ENCODE measurements at places on chromosomes 12 and 14.
A peak's percentile ranks its signal among the peaks of the same experiment; 100 is the strongest.

DNA sequence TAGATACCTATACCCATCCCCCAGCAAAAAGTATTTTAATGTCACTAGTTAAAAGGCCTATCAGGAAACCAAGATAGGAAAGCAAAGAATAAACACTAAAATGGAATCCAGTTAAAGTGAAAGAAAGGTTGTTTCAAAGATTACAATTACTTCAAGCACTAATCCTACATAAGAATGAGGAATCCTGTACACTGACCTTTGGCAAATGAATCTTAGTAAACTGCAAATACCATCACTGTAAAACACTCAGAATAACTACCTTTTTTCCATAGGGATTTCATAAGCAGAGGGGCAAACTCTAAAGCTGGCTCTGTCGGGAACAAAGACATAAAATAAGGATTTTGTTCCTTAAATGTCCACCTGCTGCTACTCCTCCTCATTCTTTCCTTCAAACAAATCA, 25.9 kb downstream of the CEP83 start:
- no peak for DNase-seq

- DNase-seq, result no peak
Measured at GRCh38 chr14:106619606-106620005, 1093.2 kb downstream of the TMEM121 start.

- DNase-seq, result peak; percentile 51
Measured at GRCh38 chr12:53739214-53740129, 12.2 kb upstream of the CALCOCO1 start.

GRCh38 chr14:57254884-57255283, 13.8 kb downstream of the EXOC5 start:
- no peak for DNase-seq

GRCh38 chr14:29926701-29927375, 809 bp downstream of the PRKD1 start:
- DNase-seq, result peak; percentile 48

GRCh38 chr12:38662829-38663228, 242.6 kb downstream of the CPNE8 start:
- peak; percentile 2 for DNase-seq

DNA sequence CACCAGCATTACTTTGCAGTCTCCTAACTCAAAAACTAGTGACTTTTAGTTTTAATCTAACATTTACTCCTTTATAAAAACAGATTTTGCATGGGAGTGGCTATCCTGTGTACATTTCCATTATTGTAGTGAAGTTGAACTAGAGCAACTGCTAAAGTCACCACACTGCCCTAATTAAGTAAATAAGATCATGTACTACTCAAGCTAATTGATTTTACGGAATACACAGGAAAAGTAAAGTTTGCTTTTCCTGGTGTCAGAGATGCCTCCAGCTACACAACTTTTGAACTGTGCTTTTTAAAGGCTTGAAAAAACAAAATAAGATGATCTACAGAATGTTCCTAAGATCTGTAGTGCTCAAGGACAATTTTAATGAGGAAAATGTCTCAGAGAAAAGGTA, 50.4 kb upstream of the ATP2A2 start:
- no peak for DNase-seq

DNA sequence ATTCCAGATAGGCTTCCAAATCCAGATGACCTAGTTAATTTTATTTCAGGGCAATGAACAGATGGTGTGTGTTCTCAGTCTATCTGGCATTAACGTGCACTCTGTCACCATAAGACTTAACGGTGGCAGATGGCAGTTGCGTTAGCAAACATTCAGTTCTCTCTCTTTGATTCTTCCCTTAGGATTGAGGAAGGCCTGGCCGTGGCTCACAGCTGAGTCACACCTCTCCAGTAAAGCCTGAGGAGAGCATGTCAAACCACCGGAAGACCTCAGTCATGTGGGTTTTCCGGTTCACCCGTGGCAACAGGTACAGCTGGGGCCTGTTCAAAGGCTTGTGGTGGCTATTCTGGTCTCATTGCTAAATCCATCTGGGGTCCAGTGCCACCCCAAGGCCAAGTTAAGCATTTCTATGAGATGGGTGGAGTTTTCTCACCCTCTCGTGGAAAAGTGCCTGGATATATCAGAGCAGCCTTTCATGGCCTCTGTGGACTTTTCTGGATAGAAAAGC, 545.1 kb upstream of the ATP2B1 start:
- peak; percentile 83 for DNase-seq

- DNase-seq, result no peak
Measured at GRCh38 chr12:47730341-47730744, 5.1 kb upstream of the ENDOU start.

- DNase-seq, result no peak
Measured at GRCh38 chr12:108175310-108175709, 46.2 kb downstream of the WSCD2 start.

- no peak for DNase-seq
Measured at GRCh38 chr12:93167841-93168492, 209.8 kb upstream of the NUDT4 start.

DNA sequence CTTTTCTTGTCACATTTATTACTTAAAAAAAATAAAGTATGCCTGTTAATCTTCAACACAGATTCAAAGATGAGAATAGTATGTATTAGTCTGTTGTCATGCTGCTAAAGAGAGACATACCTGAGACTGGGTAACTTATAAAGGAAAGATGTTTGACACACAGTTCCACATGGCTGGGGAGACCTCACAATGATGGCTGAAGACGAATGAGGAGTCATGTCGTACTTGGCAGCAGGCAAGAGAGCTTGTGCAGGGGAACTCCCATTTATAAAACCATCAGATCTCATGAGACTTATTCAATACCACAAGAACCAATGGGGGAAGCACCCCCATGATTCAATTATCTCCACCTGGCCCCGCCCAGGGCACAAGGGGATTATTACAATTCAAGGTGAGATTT, 335.9 kb upstream of the GARIN2 start:
- no peak for DNase-seq

- DNase-seq, result peak; percentile 60
Measured at GRCh38 chr12:64672925-64673409, 62.7 kb downstream of the RASSF3 start.

DNA sequence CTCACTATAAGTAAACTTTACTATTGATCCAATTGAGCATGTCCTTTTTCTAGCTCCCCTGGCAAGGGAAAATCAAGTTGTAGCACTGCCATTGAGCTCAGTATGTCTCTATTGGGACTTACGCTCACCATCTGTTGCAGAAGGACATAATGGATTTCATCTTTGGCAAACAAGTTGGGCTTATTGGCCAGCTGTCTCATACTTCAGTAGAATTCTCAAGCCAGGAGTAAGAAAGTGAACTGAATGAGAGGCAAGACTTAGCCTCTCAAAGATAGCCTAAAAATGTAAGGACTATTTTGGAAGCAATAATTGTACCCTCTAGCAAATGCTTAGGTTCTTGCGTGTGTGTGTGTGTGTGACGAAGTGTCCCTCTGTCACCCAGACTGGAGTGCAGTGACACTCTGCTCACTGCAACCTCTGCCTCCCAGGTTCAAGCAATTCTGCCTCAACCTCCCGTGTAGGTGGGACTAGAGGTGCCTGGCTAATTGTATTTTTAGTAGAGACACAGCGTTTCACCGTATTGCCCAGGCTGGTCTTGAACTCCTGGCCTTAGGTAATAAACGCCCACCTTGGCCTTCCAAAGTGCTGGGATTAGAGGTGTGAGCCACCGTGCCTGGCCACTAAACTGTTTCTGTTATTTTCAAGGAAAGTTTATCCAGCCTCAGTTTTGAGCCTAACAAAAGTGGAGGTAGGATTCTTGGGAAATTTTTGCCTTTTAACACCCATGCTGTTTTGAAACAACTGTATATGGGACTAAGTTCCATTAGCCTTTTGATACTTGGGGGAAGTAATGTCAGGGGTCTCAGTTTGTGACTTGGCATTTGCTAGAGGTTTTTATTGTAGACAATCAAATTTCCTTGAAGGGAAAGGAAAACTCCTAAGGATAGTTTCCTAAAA, 7.0 kb downstream of the HNRNPA1 start:
- DNase-seq, result no peak

DNA sequence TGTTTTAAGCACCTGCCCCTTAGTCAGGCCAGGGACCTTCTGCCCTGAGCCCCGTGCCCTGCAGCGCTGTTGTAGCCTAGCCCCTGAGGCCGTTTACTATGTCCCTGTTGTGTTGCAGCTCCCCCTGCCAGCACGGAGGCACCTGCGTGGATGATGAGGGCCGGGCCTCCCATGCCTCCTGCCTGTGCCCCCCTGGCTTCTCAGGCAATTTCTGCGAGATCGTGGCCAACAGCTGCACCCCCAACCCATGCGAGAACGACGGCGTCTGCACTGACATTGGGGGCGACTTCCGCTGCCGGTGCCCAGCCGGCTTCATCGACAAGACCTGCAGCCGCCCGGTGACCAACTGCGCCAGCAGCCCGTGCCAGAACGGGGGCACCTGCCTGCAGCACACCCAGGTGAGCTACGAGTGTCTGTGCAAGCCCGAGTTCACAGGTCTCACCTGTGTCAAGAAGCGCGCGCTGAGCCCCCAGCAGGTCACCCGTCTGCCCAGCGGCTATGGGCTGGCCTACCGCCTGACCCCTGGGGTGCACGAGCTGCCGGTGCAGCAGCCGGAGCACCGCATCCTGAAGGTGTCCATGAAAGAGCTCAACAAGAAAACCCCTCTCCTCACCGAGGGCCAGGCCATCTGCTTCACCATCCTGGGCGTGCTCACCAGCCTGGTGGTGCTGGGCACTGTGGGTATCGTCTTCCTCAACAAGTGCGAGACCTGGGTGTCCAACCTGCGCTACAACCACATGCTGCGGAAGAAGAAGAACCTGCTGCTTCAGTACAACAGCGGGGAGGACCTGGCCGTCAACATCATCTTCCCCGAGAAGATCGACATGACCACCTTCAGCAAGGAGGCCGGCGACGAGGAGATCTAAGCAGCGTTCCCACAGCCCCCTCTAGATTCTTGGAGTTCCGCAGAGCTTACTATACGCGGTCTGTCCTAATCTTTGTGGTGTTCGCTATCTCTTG, 7.6 kb downstream of the DLK1 start:
- DNase-seq, result no peak

DNA sequence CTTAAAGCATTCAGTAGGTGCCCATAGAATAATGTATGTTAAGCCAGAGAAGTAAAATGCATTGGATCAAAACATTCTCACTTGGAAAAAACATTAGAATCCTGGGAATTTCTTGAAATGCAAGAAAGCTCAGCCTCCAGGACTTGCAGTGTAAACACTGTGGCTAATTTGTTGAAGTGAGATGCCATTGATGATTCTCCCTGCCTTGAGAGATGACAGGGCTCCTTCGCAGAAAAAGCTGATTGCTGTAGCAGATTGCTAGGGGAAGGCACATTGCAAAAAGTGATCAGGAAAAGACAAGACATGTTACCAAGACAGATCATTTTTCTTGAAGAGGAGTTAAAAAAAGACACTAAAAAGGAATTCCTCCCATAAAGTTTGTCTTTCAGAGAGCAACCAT, 204.2 kb upstream of the HMGA2 start:
- peak; percentile 66 for DNase-seq

- no peak for DNase-seq
Measured at GRCh38 chr12:119601877-119602733, 8.5 kb downstream of the TMEM233 start.

GRCh38 chr14:95320078-95320895, 579 bp upstream of the CLMN start:
- DNase-seq, result no peak

DNA sequence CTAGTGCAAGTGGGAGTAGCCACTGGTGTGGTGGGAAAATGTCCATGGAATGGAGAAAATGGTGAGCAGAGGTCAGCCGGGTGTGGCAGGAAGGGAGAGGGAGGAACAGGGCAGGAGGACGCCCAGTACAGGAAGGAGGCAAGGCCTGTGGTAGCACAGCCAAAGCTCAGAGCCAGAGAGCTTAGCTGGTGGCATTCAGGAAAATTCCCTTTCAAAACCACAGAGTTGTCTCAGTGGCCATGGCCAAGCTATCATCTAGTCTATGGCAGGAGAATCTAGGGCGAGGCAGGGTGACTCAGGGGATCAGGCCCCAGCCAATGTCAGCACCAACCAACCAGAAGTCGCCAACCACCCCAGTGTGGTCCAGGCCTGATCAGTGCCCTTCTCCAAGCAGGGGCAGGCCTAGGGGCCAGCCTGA, 67.7 kb upstream of the DDX11 start:
- DNase-seq, result peak; percentile 55

GRCh38 chr12:76920172-76921099, 41.6 kb upstream of the CSRP2 start:
- DNase-seq, result no peak

DNA sequence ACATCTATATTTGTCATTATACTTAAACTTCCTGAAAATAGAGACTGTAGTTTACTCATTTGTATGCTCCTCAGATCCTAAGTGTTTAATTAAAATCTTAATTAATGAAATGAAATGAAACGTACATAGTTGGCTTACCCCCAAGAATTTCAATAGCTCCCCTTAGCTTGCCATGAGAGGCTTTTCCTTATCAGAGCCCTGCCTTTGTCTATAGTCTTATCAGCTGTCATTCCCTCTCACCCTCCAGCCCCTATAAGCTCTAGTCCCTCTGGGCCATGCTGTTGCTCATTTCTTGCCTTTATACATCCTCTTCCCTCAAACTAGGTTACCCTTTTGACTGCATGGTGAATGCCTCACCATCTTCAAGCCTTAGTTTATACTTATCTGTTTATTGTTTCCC, 1.1 kb upstream of the RTRAF start:
- DNase-seq, result no peak

GRCh38 chr12:121518656-121519055, 62.2 kb downstream of the KDM2B start:
- DNase-seq, result no peak

DNA sequence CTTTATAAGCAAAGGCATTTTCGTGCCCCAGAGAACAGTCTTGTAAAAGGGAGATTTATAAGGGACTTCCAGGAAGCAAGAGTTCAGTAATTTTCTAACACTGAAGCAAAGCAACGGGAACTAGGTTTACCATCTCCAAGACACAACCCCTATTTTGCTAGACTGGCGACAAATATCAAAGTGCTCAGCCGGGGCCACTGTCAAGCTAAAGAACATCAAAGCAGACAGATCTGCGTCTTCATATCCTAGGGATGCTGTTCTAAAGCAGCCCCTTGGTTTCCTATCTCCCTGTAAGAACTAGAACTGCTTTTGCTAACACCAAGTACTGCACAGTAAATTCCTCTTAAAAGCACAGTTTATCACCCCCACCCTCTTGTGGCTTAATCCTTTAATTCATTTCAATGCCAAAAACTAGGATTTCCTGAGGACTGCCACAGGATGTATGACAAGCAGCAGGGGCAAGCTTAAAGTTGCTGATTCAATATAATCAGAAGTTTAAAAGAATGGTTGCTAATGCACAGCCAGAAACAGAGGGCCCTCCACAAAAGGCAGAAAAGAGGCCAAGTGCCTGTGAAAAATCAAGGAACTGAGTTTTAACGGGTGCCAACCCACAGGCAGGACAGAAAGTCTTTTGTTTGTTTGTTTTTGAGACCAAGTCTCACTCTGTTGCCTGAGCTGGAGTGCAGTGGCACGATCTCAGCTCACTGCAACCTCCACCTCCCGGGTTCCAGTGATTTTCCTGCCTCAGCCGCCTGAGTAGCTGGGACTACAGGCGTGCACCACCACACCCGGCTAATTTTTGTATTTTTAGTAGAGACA, 44.0 kb upstream of the ISM2 start:
- DNase-seq, result peak; percentile 14

DNA sequence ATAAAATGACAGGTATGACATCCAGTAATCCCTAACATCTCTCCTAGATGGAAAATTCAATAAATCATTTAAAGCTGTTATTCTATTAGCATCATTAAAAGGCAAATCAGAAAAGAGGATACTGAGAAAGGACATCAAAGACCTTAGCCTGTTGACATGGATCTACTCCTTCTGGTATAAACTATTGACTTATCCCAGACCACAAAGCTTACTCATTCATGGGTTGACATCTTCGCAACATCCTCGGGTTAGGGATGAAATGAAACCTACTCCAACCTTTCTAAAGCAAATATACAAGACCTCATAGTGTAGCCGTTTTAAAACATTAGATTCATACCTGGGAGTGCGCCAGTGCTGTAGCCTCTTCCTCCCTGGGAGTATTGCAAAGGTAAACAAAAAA, 191.5 kb upstream of the BTG1 start:
- DNase-seq, result no peak
